Thoracic aorta (tissue), 2 donors: ENCODE measurements at places on chromosomes 3 and 15.
A peak's percentile ranks its signal among the peaks of the same experiment; 100 is the strongest.

DNA sequence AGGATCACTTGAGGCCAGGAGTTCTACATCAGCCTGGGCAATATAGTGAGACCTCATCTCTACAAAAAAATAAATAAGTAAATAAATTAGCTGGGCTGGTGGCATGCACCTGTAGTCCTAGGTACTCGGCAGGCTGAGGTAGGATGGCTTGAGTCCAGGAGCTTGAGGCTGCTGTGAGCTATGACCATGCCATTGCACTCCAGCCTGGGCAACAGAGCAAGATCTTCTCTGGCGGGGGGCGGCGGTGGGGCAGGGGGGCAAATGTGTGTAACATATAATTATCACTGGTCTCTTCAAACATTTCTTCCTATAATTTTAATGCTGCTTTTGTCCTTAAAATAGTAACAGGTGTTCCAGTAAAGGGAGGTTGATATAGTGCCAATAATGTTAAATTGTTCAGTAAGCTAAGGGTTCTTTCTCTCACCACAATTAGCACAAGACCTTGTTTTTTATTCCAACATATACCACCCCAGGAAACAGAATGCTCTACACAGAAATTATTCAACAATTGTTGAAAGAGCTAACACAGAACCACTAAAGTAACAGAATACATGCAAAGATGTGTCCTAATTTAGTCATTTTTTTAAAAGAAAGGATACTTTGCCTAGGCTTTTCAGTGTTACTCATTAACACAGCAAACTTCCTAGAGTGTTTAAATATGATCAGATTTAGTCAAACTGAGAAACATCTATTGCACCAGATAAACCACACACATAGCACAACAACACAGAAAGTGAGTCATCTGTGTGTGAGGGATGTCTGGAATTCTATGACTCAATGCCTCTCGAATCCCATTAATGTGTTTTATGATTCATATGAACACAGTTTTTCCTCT is 29.1 kb downstream of the ANKRD28 start:
- H3K36me3 ChIP-seq, result no peaks in the 10 kb centered on the region
- peak overlapping the region; percentile 74 for H3K27ac ChIP-seq
- H3K4me1 ChIP-seq, result peaks cover 17% of the 10 kb centered on the region
- H3K27me3 ChIP-seq, result no peaks in the 10 kb centered on the region

GRCh38 chr3:141366285-141367037 is 1.8 kb upstream of the ZBTB38 start:
- H3K27me3 ChIP-seq, result no peaks in the 10 kb centered on the region
- no peak for DNase-seq
- peaks cover 24% of the 10 kb centered on the region for H3K4me1 ChIP-seq
- no peaks in the 10 kb centered on the region for H3K36me3 ChIP-seq

- no peak overlapping the region for H3K4me3 ChIP-seq
- no peak for DNase-seq
- no peak overlapping the region for H3K27ac ChIP-seq
- no peaks in the 10 kb centered on the region for H3K4me1 ChIP-seq
- H3K27me3 ChIP-seq, result no peaks in the 10 kb centered on the region
Measured at GRCh38 chr3:514192-514591, 317.6 kb downstream of the CHL1 start.

GRCh38 chr3:152356870-152357276 is 88.1 kb downstream of the MBNL1 start:
- no peak for DNase-seq
- H3K27me3 ChIP-seq, result no peaks in the 10 kb centered on the region
- no peak overlapping the region for H3K4me3 ChIP-seq
- peaks cover 49% of the 10 kb centered on the region for H3K4me1 ChIP-seq
- H3K27ac ChIP-seq, result peak overlapping the region; percentile 49

DNA sequence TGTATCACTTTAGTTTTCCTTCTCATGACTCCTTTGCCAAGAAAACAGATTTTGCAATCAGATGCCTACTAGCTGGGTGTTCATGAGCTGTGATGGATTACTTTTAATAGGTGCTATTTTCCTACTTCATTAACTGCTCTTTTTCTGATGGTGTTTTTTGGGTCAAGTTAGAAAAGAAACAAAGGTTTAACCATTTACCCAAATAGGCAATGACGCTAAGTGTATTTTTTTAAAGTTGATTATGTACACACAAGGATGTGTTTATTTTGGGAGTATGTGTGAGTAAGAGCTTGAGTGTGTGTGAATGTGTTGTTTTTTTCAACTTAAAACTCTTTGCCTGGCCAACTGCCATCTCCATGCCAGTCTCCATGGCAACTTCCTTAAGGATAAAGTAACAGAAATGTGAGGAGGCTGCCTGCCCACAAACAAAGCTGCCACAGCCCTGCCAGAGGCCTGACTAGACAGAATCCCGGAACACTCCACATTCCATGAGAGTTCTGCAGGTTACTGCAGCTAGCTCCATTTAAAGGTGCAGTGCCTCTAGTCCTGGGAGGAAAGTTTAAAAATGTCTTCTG is 215.6 kb upstream of the RBMS3 start:
- H3K4me3 ChIP-seq, result no peak overlapping the region
- peaks cover 26% of the 10 kb centered on the region for H3K4me1 ChIP-seq
- DNase-seq, result peak; percentile 83

- peaks cover 3% of the 10 kb centered on the region for H3K27me3 ChIP-seq
- DNase-seq, result no peak
- H3K4me3 ChIP-seq, result no peak overlapping the region
- no peaks in the 10 kb centered on the region for H3K4me1 ChIP-seq
- H3K27ac ChIP-seq, result no peak overlapping the region
Measured at GRCh38 chr15:37981775-37982174, 47.3 kb downstream of the TMCO5A start.

GRCh38 chr3:146680617-146681016 is 75.5 kb upstream of the PLSCR5 start:
- H3K27me3 ChIP-seq, result no peaks in the 10 kb centered on the region
- no peaks in the 10 kb centered on the region for H3K36me3 ChIP-seq
- no peak for DNase-seq
- H3K27ac ChIP-seq, result no peak overlapping the region

DNA sequence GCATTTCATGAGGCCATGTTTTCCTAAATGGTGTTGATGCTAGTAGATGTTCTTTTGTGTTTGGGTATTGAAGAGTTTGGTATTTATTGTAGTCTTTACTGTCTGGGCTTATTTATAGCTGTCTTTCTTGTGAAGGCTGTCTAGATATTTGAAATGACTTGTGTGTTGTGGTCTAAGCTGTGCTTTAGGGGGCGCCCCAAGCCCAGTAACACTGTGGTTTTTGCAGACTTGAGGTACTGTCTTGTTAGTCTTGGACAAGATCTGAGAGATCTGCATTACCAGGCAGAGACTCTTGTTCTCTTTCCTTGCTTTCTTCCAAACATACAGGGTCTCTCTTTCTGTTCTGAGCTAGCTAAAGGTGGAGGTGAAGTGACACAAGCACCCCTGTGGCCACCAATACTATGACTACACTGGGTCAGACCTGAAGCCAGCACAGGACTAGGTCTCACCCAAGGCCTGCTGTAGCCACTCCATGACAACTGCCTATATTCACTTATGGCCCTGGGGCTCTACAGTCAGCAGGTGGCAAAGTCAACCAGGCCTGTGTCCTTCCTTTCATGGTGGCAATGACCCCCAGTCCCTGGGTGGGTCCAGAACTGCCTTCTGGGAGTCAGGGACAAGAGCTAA is 152.1 kb upstream of the TBC1D5 start:
- no peak overlapping the region for H3K27ac ChIP-seq
- H3K27me3 ChIP-seq, result no peaks in the 10 kb centered on the region
- no peaks in the 10 kb centered on the region for H3K36me3 ChIP-seq
- no peak for DNase-seq
- H3K4me1 ChIP-seq, result no peaks in the 10 kb centered on the region

DNA sequence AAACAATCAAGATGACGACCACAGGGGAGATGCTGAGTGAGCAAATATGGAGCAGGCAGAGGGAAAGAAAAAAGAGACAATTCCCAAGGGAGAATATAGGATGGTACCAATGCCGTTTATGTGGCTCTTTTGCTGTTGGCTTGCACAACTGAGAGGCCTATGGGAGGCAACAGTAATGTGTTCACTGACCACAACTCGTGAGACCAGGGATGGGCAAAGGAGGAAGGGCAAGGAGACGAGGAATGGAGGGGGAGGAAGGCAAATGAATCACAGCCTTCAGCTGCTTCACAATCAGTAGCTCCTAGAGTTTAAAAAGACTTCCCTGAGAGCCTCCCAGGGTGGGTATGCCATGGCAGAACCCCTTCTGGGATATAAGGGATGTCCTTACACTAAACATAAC is 131.5 kb downstream of the SLC9A9 start:
- no peaks in the 10 kb centered on the region for H3K27me3 ChIP-seq
- H3K4me1 ChIP-seq, result no peaks in the 10 kb centered on the region
- DNase-seq, result no peak
- no peaks in the 10 kb centered on the region for H3K36me3 ChIP-seq
- H3K27ac ChIP-seq, result no peak overlapping the region

DNA sequence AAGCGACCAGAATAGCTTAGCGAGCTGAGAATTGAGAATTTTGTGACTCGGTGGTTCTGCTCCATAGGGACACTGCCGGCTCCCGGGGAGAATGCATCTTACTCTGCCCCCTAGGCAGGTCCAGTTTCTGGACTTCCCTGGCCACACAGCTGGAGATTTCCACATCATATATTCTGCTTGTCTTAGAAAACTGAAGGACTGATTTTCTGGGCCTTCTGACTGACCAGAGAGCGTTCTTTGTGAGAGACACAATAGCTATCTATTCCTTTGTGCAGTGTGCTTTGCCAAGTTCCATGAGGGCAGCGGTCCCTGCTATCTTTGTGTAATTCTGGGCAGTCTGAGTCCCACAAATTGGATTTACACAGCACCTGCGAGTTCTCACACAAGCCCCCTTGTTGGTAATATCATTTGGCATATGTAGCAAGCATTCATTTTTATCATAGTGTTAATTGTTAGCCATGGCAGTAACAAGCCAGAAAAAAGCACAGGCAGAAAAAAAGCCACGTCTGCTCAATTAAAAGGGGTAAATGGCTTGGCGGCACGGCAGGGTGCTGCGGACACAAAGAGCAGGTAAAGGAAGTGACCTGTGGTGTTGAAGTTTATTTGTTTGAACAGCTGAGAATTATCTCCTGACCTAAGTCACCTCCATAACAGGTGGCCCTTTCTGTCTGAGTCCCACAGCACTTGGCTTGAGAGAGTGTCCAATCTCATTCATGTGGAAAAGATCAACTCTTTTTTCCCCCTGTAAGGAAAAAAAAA is 688.7 kb downstream of the TUSC7 start:
- no peak overlapping the region for H3K27ac ChIP-seq
- H3K27me3 ChIP-seq, result no peaks in the 10 kb centered on the region
- H3K36me3 ChIP-seq, result no peaks in the 10 kb centered on the region
- no peak for DNase-seq
- H3K4me3 ChIP-seq, result no peak overlapping the region

GRCh38 chr3:130934442-130935089 is 40.7 kb downstream of the ATP2C1 start:
- H3K4me3 ChIP-seq, result no peak overlapping the region
- no peak overlapping the region for H3K27ac ChIP-seq
- no peak for DNase-seq
- no peaks in the 10 kb centered on the region for H3K36me3 ChIP-seq
- H3K4me1 ChIP-seq, result no peaks in the 10 kb centered on the region
- H3K27me3 ChIP-seq, result no peaks in the 10 kb centered on the region

DNA sequence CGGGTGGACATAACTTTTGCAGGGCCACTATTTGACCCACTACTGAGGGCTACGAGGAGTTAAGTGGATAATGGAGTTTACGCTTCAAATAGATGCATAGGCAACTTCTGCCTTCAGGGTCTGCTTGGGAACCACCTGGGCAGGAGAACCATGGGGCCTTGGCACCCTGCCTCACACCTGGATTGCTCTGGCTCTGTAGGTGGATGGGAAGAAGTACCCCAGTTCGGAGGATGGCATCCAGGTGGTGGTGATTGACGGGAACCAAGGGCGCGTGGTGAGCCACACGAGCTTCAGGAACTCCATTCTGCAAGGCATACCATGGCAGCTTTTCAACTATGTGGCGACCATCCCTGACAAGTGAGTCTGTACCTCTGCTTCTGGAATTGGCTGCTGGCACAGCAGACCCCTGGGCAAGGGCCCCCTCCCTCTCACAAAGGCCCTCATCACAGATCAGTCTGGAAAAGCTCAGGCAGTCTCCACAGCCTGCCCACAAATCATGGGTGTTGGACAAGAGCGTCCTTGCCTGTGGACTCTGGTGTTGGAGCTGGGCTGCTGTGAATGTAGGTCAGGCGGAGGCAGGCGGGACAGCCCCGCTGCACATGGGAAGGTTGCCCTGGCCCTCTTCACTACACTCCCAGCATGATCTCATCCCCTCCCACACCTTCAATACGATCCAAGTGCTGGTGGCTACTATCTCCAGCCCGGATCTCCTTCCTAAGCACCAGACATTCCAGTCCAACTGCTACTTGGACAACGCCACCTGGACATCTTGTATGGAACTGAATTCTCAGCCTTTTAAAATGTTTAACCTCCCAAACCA is 46.7 kb downstream of the MESD start:
- no peak overlapping the region for H3K4me3 ChIP-seq
- H3K36me3 ChIP-seq, result peaks cover 3% of the 10 kb centered on the region
- H3K4me1 ChIP-seq, result no peaks in the 10 kb centered on the region
- H3K27ac ChIP-seq, result no peak overlapping the region
- no peak for DNase-seq
- no peaks in the 10 kb centered on the region for H3K27me3 ChIP-seq

DNA sequence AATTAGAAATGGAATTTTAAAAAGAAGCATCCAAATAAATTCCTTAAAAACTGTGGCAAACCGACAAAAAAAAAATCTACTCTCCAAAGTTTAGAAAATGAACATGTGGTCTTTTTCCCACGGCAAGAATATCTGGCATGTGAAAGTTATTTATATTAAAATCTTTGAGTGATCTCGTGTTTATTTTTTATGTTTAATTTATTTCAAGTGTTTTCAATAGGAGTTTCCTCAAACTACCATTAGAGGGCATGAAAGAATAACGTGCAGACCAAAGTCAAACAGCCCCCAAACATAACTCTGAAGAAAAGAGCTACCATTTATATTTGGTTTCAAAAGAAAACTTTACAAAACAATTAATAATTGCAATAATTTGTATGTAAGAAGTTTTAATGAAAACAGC is 286.4 kb downstream of the ZIC4 start:
- H3K4me3 ChIP-seq, result no peak overlapping the region
- H3K27me3 ChIP-seq, result no peaks in the 10 kb centered on the region
- DNase-seq, result no peak
- H3K36me3 ChIP-seq, result no peaks in the 10 kb centered on the region

DNA sequence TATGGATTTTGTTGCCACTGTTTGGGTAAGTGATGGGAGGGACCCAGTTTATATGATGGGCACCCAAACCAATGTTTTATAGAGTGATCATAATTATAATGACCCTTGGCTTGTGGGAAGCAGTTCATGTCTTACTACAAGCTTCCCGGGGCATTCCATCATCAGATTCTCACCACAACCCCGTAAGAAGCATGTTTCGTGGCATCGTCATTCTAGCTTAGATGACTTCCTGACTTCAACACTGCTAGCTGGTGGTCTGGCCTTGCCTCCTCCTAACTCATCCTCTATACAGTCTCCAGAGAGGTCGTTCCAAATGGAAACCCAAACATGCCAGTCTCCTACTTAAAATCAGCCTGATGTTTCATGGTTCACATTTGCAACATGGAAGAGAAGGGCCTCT is 226.9 kb downstream of the ADAMTS9 start:
- no peaks in the 10 kb centered on the region for H3K4me1 ChIP-seq
- no peaks in the 10 kb centered on the region for H3K27me3 ChIP-seq
- H3K4me3 ChIP-seq, result no peak overlapping the region
- no peak overlapping the region for H3K27ac ChIP-seq
- no peaks in the 10 kb centered on the region for H3K36me3 ChIP-seq
